Sigmoid colon (tissue), 7 donors: ENCODE measurements at places on chromosomes 4 and X.

GRCh38 chrX:120604361-120604782 lies 471 bp downstream of the MCTS1 start:
- H3K36me3 ChIP-seq, result no peaks in the 10 kb centered on the region
- no peaks in the 10 kb centered on the region for H3K27me3 ChIP-seq
- peak overlapping the region; percentile 86 for H3K27ac ChIP-seq
- no peak for DNase-seq
- peak overlapping the region; percentile 57 for H3K4me3 ChIP-seq

DNA sequence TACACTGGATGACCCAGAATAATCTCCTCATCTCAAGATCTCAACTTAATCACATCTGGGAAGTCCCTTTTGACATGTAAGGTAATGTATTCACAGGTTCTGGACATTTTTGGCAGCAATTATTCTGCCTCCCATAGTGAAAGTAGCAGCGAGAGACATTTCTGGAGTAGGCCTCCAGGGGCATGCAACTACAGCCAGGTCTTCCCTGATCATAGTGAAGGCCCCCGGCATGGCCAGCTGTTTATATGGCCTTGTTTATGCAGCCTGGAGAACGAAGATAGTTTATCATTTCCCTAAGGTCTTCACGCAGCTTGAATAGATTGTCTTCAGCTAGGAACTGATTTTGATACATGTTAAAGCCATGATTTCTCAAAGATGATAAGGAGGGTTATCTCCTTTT lies 139.9 kb downstream of the RNF150 start:
- DNase-seq, result no peak
- no peaks in the 10 kb centered on the region for H3K36me3 ChIP-seq
- no peak overlapping the region for H3K4me3 ChIP-seq
- H3K27ac ChIP-seq, result peak overlapping the region; percentile 71
- peaks cover 45% of the 10 kb centered on the region for H3K4me1 ChIP-seq

GRCh38 chr4:143921181-143921580 lies 15.8 kb upstream of the GYPE start:
- no peak overlapping the region for H3K4me3 ChIP-seq
- no peaks in the 10 kb centered on the region for H3K36me3 ChIP-seq
- no peaks in the 10 kb centered on the region for H3K27me3 ChIP-seq
- DNase-seq, result no peak

DNA sequence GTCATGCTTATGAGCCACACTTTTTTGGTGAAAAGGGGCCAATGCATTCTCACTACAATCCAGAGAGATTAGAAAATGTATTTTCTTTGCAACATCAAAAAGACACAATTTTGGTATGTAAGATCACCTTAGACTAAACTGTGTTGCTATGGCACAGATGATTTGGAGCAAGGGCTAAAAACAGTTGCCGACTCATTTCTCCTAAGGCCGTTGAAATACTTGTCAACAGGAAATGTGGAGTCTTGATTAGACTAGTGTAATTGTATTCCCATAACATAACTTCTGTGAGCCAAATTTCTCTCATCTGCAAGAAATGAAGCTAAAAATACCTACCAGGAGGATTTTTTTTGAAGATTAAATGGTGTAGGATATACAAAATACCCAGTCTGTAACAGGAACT lies 2547.7 kb downstream of the ARAP2 start:
- H3K27me3 ChIP-seq, result no peaks in the 10 kb centered on the region
- H3K27ac ChIP-seq, result no peak overlapping the region
- no peak overlapping the region for H3K4me3 ChIP-seq
- H3K4me1 ChIP-seq, result no peaks in the 10 kb centered on the region
- H3K36me3 ChIP-seq, result no peaks in the 10 kb centered on the region

- no peak for DNase-seq
- no peaks in the 10 kb centered on the region for H3K27me3 ChIP-seq
- no peaks in the 10 kb centered on the region for H3K36me3 ChIP-seq
Measured at GRCh38 chr4:184361443-184361842, 112.9 kb downstream of the IRF2 start.

DNA sequence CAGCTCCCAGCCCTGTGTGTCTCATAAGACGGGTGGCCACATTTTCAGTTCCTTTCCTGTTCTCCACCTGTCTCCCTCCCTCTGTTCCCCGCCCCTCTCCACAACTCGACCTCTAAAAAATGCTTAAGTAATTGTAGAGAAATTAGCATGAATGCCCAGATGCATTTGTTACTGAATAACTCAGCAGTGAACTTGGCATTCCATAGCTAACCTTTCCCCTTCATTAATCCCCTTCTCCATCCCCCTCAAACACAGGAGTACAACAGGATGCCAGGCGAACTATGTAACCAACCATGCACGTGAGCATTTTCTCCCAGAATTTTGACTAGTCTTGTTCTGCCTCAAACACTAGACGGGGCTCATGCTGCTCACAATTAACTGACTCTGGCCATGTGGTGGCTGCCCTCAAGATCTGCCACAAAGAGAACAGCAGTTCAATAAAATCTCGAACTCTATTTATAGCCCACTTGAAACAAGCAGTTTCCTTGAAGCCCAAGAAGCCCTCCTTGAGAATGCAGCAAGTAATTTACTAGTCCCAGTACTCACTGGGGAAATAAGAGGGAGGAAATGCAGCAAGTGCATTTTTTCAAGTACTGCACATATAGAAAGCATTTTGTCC lies 351.2 kb downstream of the ARHGAP24 start:
- H3K36me3 ChIP-seq, result no peaks in the 10 kb centered on the region
- peaks cover 54% of the 10 kb centered on the region for H3K4me1 ChIP-seq
- no peaks in the 10 kb centered on the region for H3K27me3 ChIP-seq
- no peak overlapping the region for H3K27ac ChIP-seq

- no peak for DNase-seq
- H3K36me3 ChIP-seq, result no peaks in the 10 kb centered on the region
- H3K27ac ChIP-seq, result peak overlapping the region; percentile 24
Measured at GRCh38 chrX:124268099-124268498, 64.4 kb upstream of the TEX13D start.

GRCh38 chr4:46270986-46271596 lies 118.8 kb downstream of the GABRA2 start:
- H3K4me3 ChIP-seq, result no peak overlapping the region
- no peak overlapping the region for H3K27ac ChIP-seq
- H3K4me1 ChIP-seq, result no peaks in the 10 kb centered on the region
- DNase-seq, result no peak

DNA sequence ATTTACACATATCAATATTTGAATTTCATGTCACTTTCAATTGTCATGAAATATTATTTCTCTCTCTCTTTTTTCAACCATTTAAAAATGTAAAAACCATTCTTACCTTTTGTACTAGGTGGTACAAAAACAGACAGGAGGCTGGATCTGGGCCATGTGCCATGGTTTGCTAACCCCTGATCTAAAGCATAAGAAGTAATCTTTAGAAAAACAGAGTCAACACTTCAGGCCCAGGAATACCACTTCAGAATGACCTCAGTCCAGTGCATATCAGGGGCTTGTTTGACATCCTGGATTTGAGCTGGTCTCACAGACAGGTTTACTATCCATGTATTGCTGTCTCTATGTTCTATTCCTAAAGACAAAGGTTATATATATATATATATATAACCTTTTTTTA lies 102.5 kb downstream of the DCHS2 start:
- no peaks in the 10 kb centered on the region for H3K4me1 ChIP-seq
- H3K27ac ChIP-seq, result no peak overlapping the region
- DNase-seq, result no peak
- H3K36me3 ChIP-seq, result no peaks in the 10 kb centered on the region
- no peaks in the 10 kb centered on the region for H3K27me3 ChIP-seq

- no peak overlapping the region for H3K4me3 ChIP-seq
- H3K36me3 ChIP-seq, result no peaks in the 10 kb centered on the region
- H3K4me1 ChIP-seq, result no peaks in the 10 kb centered on the region
- no peak overlapping the region for H3K27ac ChIP-seq
Measured at GRCh38 chrX:39261446-39262147, 460.3 kb downstream of the MID1IP1 start.

- no peaks in the 10 kb centered on the region for H3K36me3 ChIP-seq
- H3K27me3 ChIP-seq, result no peaks in the 10 kb centered on the region
- H3K4me1 ChIP-seq, result no peaks in the 10 kb centered on the region
Measured at GRCh38 chr4:16245241-16245640, 19.0 kb upstream of the TAPT1 start.

- no peak for DNase-seq
- H3K4me3 ChIP-seq, result no peak overlapping the region
- H3K27me3 ChIP-seq, result no peaks in the 10 kb centered on the region
- no peaks in the 10 kb centered on the region for H3K36me3 ChIP-seq
Measured at GRCh38 chr4:101596781-101597552, 193.6 kb upstream of the BANK1 start.

GRCh38 chr4:16007471-16008095 lies 44.6 kb upstream of the FGFBP2 start:
- no peaks in the 10 kb centered on the region for H3K4me1 ChIP-seq
- no peak overlapping the region for H3K27ac ChIP-seq
- no peak for DNase-seq
- H3K4me3 ChIP-seq, result no peak overlapping the region

- no peak for DNase-seq
- no peak overlapping the region for H3K27ac ChIP-seq
- H3K27me3 ChIP-seq, result no peaks in the 10 kb centered on the region
- no peaks in the 10 kb centered on the region for H3K36me3 ChIP-seq
- no peaks in the 10 kb centered on the region for H3K4me1 ChIP-seq
Measured at GRCh38 chrX:6777238-6778002, 242.5 kb upstream of the VCX3A start.
